DND-41 (cell line): ENCODE measurements at places on chromosomes 6 and 20.

- DNase-seq = no peak
These were observed 759.2 kb upstream of the ADGRB3 start for GRCh38 chr6:67875877-67876383.

DNA sequence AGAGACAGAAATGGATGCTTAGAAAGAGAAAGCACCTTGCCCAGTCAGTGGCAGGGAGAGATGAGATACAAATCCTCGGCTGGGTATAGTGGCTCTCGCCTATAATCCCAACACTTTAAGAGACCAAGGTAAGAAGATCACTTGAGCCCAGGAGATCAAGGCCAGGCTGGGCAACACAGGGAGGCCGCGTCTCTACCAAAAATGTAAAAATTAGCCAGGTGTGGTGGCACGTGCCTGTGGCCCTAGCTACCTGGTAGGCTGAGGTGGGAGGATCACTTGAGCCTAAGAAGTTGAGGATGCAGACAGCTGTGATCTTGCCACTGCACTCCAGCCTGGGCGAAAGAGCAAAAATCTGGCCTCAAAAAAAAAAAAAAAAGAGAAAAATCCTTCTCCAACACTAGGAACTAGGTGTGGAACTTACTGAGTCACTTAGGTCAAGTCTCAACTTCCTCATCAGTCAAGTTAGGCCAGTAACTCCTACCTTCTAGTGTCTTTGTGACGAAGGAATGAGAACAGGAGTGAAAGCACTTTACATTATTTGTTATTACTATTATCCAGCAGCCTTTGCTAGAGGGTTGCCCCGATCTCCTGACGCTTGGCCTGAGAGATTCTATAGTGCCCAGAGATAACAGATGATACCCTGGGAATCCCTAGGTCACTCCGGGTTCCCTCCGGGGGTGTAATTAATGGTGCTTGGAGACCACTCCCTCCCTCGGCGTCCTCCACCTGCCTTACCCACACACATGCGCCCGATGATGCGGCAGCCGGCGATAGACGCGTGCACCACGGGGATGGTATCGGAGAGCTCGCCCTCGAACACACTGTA lies 918 bp downstream of the EIF6 start:
- DNase-seq = peak; percentile 45

DNA sequence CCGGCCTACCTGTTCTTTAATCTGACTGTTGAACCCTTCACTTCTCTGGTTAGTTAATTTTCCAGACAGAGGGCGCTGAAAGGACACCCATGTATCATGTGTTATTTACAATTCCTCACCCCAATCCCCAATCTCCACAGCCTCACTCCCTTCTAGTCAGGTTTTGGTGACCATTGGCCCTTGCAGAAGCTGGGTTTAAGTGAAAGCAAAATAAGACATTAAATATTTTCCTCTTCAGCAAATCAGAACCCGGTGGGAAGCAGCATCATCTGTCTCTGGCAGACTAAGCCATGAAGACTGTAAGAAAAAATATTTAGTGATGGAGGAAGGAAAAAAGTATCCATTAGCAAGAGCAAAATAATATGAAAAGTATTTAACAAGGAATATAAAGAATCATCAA lies 9.4 kb upstream of the HLA-DQA1 start:
- no peak for DNase-seq

GRCh38 chr20:37526839-37527637 lies 638 bp downstream of the BLCAP start:
- no peak for DNase-seq

DNA sequence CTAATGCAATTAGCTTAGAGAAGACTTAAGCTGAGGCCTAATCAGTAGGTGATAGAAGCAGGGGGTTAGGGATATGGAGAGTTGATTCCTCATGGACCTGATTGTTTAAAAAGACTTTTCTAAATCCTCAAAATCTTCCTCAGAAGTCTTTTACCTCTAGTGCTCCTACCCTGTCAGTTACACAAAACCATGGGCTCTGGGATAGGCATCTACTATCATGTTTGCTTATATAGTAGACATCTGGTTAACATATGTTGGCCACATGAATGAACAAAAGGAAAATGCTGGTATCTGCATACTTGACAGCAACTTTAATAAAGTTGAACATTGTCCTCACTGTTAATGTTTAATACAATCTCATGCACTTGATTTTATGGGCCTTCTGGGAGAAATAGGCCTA lies 61.5 kb upstream of the FKBP1C start:
- no peak for DNase-seq

GRCh38 chr6:111800821-111801220 lies 72.4 kb downstream of the FYN start:
- DNase-seq = no peak

DNA sequence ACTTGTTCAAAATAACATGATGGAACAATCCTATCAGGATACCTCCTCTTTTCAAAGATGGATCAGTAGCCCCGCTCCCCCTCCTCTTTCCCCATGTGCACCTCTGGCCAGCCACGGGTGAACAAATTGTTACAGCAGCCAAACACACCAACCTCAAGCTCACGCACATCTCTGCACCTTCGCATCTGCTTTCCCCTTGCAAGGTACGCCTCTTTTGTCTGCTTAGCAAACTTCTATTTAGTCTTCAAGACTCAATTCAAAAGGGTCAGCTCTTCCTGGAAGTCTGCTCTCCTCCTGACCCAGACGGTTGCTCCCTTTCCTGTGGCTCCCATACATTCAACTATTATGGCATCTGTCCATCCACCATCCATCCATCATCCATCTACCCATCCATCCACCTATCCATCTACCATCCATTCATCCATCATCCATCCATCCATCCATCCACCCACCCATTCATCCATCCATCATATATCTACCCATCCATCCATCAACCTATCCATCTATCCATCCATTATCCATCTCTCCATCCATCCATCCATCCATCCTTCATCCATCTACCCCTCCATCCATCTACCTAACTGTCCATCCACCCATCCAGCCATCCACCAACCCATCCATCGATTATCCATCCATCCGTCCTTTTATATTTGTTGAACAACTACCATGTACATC lies 36.3 kb upstream of the CDH22 start:
- no peak for DNase-seq

DNA sequence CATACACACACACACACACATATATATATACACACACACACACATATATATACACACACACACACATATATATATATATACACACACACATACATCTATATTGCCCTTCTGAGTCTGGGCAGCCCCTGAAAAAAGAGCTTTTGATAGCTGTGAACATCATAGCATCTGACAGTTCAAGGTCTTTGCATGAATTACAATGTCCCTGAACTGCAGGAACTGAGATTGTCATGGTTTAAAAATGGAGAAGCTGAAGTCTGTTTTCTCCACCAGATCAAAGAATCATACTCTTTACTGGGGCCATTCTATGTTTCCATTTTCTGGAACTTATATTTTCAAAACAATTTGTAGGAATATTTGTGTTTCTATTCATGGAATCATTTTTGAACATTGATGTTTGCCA lies 189.8 kb downstream of the ZDHHC14 start:
- DNase-seq = no peak

DNA sequence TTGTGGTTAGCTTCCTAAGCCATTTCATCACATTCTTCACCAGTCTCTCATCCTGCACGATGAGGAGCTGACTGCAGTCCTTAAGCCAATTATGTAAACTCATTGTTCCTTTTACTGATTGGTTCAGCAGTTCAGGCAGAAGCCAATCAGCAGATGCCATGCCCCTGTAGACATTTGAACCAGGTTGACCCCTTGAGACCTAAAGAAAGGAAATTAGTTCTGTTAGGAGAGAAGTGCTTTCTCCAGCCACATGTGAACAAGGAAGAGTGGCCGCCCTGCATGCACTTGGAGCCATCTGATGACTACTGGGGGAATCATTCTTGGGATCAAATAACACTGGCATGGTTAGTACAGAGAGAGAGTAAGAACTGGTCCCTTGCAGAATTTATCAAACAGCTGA lies 535.2 kb upstream of the ID4 start:
- no peak for DNase-seq

DNA sequence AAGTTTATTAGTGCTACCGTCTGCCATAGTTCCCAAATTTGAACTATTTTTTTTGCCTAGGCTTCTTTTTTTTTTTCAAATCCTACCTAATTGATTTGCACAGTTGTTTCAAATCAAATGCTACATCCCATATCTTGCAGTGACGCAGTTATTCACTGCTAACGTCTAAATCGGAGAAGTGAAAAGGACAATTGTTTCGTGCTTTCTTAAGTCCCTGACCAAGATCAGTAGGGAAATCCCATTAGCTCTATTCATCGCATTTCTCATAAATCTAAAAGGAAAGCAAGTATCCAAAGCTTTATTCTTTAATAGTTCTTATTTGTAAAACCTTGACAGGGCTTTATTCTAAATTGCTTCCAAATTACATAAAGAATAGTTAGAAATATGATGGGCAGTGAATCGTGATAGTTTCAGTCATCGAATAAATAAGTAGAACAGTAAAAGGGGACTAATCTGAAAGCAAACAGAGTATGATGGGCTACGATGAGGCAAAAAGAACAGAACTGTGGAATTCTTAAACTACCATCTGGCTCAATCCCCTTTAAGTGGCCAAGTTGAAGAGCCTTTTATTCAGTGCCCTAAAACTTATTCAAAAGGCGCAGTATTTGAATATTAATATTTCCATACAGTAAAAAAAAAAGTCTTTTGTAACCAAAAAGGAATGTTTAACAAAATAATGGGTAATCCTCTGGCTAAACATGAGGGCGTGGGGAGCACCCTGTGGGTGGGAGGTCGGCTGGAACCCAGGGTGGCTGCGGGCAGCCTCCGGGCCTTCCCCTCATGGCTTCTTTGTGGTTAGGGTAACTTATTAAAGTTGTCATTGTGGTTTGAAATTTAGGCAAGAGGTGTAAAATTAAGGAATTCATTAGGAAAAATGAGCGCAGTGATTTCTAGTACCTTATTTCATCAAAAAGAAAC lies 3.0 kb upstream of the ARID1B start:
- no peak for DNase-seq

- no peak for DNase-seq
These were observed 127.8 kb downstream of the ATXN1 start for GRCh38 chr6:16633465-16633864.
